ENCODE measurements at places on chromosomes 1 and 21.
A peak's percentile ranks its signal among the peaks of the same experiment; 100 is the strongest.

DNA sequence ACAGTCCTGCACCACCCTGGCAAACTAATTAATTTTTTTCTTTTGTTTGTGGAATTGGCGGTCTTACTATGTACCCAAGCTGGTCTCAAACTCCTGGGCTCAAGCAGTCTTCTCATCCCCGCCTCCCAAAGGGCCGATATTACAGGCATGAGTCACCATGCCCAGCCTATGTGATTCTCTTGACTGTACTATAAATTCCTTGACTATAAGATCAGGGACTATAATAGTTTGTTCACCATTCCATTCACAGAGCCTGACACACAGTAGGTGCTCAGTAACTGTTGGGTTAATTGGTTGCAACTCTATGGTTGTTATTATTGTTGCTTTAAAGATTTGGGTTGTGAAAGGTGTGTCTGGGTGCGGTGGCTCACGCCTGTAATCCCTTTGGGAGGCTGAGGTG lies 17.2 kb downstream of the DAP3 start:
- no peak for DNase-seq

- no peak for DNase-seq
These were observed 1316.8 kb upstream of the B3GALT2 start for GRCh38 chr1:194503209-194503608.

DNA sequence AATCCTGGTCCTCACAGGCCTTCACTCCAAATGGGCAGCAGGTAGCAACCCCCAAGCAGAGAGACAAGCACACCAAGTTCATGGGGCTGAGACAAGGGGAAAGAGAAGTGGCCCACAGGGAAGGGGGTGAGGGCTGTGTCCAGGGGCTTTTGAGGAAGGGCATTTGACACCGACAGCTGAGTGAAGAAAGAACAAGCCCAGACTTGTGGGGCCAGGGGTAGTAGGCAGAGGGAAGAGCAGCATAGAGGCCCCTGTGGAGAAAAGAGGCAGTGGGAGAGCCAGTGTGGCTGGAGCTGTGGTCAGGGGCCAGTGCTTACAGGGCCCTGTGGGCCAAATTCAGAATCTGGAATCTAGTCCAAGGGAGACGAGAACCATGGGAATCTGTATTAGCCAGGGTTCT lies 85.4 kb downstream of the IGSF21 start:
- DNase-seq = no peak

- DNase-seq = no peak
These were observed 52.0 kb upstream of the COL11A1 start for GRCh38 chr1:103160281-103160680.

DNA sequence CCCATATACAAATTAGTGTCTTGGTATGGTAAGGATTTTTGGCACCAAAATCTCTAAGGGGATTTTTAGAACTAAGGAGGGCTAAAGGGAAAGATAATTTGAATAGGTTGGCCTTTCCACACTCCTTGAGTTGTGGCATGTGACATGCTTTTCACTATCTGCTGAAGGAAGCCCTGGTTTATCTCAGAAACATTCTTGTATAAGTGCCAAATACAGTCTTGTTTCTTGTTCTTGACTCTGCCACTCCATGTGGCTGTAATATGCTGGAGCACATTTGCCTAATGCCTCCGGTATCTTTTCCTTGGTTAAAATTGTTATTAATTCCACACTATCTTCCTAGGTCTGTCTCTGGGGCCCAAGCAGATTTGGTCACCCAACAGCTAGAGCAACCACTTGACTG lies 457.0 kb downstream of the USP25 start:
- DNase-seq = no peak

- DNase-seq = no peak
These were observed 19.0 kb downstream of the SSR2 start for GRCh38 chr1:156001662-156002171.

GRCh38 chr21:39105836-39106235 lies 77.4 kb downstream of the PSMG1 start:
- no peak for DNase-seq

- DNase-seq = peak; percentile 78
These were observed 113.0 kb upstream of the SLC25A33 start for GRCh38 chr1:9426291-9426711.

DNA sequence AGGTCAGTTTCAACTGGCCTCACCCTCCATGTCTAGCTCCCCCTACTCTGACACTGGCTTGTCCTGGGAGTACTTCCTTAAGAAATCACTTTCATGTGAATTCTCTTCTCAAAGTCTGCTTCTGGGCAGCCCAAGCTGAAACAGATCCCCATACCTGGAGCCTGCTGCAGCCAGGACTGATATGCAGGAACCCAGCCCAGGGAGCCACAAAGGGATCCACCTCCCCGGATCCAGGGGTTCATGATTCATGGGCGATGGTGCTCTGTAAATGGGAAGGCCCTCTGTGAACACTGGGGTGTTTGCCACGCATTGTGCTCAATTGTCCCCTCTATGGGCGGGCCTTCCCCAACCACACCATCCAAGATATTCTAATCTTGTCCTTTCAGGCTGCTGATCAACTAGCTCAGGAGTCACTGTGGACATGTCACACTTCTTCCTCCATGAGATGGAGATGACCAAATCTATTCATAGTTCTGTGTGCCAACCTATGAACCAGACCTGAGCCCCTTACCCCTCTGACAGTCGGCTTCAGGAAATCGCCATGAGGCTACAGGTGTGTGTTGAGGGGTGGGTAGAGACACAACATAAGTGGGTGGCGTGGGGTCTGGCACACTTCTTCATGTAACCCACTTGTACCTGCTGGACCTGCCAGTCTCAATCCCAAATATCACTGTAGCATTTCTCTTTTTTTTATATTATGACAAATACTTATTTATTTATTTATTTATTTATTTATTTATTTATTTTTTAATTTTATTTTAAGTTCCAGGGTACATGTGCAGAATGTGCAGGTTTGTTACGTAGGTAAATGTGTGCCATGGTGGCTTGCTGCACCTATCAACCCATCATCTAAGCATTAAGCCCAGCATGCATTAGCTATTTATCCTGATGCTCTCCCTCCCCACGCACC lies 41.8 kb downstream of the RUNX3 start:
- DNase-seq = no peak

GRCh38 chr1:214551436-214552173 lies at the start of gene PTPN14:
PTPN14 (minus strand) TSS chr1:214551602; CDS start chr1:214464803, 86,799 bp downstream.
- DNase-seq = peak; percentile 11

DNA sequence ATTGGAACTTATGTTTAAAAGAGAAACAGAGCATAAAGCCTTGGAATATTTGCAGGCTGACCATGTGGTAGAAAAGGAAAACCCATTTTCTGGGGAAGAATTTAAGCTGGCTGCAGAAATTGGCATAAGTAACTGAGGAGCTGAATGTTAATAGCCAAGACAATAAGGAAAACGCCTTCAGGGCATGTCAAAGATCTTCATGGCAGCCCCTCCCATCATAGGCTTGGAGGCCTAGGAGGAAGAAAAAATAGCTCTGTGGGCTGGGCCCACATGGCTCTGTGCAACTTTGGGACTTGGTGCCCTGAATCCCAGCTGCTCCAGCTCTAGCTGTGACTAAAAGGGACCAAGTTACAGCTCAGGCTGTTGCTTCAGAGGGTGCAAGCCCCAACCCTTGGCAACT lies 51.5 kb downstream of the CTH start:
- DNase-seq = no peak

- no peak for DNase-seq
These were observed 360.1 kb upstream of the PLXNA2 start for GRCh38 chr1:208604295-208604694.

- DNase-seq = peak; percentile 46
These were observed 520 bp downstream of the CLIC6 start for GRCh38 chr21:34669149-34669879.

- no peak for DNase-seq
These were observed 76.5 kb upstream of the FGGY start for GRCh38 chr1:59220356-59220755.

GRCh38 chr1:171969813-171970212 lies 128.5 kb downstream of the DNM3 start:
- DNase-seq = no peak

DNA sequence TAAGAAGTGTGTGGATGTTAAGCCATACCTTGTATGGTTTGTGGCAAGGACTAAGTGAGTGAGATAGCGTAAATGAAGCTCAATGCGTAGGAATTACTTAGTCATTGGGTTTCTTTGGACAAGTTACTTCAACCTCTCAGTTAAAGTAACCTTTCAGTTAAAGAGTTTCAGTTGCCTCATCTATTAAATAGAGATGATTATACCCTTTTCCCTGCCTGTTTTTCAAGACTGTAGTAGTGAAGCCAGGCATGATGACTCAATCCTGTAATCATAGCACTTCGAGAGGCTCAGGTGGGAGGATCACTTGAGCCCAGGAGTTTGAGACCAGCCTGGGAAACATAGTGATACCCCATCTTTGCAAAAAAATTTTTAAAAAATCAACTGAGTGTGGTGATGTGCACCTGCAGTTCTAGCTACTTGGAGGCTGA lies 6.3 kb downstream of the ZMPSTE24 start:
- peak; percentile 46 for DNase-seq

- DNase-seq = peak; percentile 12
These were observed 13.3 kb downstream of the PLPPR5 start for GRCh38 chr1:98991127-98992012.

GRCh38 chr1:207579436-207579799 lies 65.5 kb upstream of the CR1L start:
- peak; percentile 20 for DNase-seq

DNA sequence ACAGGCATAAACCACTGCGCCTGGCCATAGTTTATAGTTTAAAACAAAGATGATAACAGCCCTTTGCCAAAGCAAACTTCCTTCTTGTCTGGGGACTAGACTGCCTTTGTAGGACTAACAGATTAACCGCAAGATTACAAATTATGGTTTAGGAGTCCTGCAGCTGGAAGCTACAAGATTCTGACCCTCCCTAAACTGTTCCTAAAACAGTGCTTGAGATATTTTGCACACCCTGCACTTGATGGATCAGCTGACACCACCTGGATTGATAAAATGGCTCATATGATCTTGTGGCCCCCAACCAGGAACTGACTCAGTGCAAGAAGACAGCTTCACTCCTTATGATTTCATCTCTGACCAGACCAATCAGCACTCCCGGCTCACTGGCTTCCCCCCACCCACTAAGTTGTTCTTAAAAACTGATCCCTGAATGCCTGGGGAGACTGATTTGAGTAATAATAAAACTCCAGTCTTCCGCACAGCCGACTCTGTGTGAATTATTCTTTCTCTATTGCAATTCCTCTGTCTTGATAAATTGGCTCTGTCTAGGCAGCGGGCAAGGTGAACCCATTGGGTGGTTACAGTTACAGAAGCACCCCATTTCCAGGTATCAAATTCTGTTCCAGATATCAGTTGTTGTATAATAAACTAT lies 13.8 kb upstream of the RNF11 start:
- DNase-seq = no peak

GRCh38 chr1:230267338-230268065 lies 158.6 kb downstream of the PGBD5 start:
- no peak for DNase-seq

DNA sequence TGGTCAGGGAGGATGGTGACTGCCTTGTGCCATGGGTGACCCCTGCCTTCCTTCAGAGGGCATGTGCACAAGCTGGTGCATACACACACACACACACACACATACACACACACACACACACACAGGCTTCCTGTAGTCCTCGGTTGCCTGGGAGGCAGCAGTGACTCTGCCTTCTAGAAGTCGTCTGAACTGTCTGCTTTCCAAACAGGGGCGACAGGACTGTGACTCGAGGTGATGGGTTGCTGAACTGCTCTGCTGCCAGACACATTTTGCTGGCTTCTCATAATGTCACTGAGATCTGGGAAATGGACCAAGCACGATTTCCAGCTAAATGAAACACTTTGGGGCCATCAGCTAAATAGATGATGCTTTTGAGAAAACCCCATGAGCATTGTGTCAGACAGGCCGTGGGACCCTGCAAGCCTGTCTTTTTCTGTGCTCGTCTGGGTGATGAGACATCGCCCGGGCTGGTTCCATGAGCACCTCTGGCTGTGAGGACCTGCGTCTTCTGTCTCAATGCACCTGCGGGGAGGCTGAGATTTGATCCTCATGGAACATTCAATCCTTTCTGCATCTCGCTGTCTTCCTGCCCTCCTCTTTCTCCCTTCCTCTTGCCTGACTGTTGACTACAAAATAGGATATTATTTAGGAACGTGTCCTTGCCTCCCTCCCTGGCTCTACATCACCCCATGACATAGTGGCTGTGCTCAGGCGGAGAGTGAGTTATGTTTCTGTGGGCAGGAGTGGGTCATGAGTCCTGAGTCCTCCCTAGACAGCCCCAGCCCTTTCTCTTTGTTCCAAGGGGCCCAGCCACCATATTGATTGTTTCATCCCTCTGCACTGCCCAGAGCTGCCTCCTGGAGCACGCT lies 436.8 kb downstream of the CAMTA1 start:
- DNase-seq = no peak

DNA sequence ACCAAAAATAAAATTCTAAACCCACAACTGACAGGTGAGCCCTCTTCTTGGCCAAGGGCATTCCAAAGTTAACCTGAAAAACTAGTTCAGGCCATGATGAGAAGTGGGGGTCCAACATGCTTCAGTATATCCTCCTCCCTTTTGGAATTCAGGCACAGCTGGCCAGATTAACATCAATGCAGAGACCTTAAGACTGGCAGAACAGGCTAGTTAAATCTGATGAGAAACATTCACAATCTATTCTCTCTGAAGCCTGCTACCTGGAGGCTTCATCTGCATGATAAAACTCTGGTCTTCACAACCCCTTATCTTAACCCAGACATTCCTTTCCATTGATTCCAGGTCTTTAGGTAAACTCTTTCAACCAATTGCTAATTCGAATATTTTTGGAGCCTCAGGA lies 26.7 kb upstream of the ZBTB8B start:
- DNase-seq = no peak

GRCh38 chr1:228294717-228295116 lies 86.9 kb downstream of the OBSCN start:
- DNase-seq = no peak

GRCh38 chr1:173865468-173866164 lies 2.2 kb downstream of the GAS5 start:
- DNase-seq = no peak

GRCh38 chr1:224213438-224214119 lies 30.5 kb downstream of the DEGS1 start:
- DNase-seq = no peak

GRCh38 chr1:24535021-24535424 lies 20.9 kb upstream of the NCMAP start:
- peak; percentile 81 for DNase-seq

GRCh38 chr1:156407344-156407743 lies 38.3 kb downstream of the RHBG start:
- no peak for DNase-seq

GRCh38 chr21:42964546-42965210 lies 9.7 kb upstream of the PKNOX1 start:
- DNase-seq = no peak

- no peak for DNase-seq
These were observed 5.9 kb upstream of the A3GALT2 start for GRCh38 chr1:33326785-33327184.

DNA sequence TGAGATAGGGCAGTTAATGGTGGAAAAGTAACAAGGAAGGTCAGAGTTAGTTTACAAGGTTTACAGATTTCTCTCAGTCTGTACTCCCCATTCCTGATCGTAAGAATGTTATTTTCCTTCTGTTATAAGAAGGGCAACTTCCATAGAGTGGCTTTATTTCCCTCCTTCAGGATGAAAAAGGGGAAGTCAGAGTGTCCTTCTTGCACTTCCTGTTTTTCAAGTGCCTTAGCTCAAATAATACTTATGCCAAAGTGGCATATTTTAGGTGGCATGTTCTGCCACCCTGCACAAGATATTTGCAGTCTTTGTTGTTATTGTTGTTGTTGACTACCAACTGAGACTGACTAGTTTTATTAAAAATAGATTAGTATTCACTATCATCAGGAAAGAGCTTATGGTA lies 730.7 kb upstream of the ADGRL4 start:
- DNase-seq = no peak
